Stimulated activated CD8-positive, alpha-beta memory T cell treated with anti-CD3 and anti-CD28 coated beads, Interleukin-2, amount 100 ng/mL, for 1 hour (primary cell): ENCODE measurements at places on chromosomes 5 and 9.

DNA sequence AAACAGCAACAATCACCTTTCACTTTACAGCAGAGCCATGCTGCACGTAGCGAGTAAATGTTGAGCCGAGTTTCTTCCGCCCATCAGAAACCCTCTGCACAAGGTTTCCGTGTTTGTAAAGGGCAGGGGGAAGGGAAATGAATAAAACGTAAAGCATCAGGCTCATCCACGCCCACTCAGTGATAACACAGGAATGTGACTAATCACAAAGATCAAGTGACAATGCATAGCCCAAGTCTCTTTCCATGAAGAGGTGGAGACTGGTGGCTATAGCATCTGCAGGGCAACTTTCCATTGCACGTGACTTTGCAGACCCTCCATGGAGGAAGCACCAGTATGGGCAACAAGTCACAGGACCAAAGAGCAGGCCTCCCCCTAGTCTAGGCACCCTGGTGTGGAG is 56.6 kb downstream of the CAMSAP1 start:
- DNase-seq = no peak

DNA sequence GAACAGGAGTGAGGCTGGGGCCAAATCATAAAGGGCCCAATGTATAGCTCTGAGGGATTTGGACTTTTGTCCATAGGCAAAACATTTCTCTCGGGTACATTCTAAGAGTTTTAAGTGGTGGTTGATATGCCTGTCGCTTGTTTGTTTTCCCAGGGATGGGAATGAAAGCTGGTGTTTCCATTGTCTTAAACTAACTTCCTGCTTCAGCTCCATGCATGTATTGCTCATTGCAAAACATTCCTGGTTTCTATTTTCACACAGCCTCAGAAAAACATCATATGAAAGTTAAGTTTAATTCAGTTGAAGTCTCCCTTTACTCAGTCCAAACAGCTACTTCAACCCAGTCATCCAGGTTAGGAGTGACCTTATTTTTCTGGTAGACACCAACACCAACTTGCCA is 235.0 kb downstream of the ACTL7B start:
- no peak for DNase-seq

DNA sequence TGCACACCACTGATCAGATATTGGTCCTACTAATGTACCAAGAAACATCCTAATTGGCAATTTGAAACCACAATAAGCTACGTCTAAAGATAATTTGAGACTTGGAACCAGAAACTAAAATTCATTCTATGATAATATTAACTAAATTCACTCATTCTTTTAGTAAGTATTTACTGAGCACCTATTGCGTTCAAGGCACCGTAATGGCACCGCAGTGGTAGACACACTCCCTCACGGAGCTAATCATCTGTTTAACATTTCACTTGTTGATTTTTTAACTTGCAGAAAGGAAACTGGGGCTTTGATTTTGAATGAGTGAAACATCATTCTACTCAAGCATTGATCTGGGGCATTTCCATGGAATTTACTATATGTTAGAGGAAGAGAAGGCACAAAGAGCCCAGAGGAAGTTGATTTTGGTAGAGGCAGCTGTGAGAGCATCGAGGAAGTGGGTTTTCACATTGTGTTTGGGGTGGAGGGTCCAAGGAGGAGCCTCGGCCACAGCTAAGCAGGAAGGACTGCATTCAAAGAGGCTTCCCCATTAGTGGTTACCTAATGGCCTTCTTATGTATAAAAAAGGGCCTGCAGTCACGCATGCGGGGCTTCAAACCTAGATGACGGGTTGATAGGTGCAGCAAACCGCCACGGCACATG is 7.1 kb downstream of the RAPGEF1 start:
- no peak for DNase-seq

DNA sequence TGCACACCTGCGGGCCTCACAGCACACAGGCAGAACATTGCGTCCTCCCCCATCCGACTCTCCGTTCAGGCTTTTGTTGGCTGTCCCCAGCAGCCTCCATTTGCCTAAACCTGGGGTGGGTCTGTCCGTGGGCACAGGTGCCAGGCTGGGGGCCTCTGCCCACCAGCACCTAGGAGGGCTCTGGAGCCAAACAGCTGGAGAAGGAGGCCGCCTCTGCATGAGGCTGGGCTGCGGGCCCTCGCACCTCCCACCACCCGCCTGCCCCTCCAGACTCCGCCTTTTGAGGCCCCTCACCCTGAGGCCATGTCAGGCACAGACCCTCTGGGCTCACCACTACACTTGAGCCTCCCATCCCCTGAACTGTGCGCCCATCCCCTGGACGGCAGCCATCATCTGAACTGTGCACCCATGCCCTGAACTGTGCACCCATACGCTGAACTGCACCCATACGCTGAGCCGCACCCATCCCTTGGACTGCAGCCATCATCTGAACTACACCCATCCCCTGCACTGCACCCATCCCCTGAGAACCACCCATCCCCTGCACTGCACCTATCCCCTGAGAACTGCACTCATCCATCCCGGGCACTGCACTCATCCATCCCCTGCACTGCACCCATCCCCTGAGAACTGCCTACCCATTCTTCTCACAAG is 98.0 kb upstream of the OTULINL start:
- DNase-seq = no peak

- no peak for DNase-seq
Measured at GRCh38 chr9:70947086-70947485, 174.3 kb downstream of the TRPM3 start.

DNA sequence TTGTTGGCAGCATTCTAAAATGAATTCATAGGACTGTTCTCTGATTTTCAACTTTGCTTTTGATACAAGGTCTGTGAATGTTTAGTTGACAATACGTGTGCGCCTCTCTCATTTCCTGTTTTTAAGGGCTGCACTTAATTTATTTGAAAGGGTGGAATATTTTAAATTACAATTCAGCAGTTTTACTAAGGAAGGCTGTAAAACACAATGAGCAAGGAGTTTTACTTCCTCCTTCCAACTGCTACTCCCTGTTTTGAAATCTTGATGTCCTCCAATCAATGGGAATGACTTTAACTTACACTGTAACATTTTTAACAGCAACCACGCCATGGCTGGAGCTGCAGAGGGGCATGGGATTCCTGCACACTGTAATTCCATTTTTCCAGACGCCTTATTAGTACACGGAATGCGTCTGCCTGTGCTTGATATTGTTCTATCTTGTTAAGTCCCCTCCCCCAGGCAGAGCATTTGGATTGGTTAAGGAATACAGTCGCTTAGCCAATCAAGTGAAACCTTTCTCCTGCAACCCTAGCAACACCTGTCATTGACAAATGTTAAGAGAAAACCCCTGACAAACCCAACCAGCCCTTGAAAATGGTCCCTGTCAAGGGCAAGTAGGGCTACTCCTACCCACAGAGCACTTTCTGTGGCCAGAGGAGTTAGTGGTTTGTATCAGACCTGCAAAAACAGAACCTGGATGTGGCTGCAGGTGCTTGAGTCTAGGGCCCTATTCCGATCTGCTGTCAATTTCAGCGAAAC is 12.5 kb upstream of the ZSWIM6 start:
- no peak for DNase-seq
